Left lobe of liver (tissue), 2 donors: ENCODE measurements at places on chromosomes 16 and 17.
A peak's percentile ranks its signal among the peaks of the same experiment; 100 is the strongest.

DNA sequence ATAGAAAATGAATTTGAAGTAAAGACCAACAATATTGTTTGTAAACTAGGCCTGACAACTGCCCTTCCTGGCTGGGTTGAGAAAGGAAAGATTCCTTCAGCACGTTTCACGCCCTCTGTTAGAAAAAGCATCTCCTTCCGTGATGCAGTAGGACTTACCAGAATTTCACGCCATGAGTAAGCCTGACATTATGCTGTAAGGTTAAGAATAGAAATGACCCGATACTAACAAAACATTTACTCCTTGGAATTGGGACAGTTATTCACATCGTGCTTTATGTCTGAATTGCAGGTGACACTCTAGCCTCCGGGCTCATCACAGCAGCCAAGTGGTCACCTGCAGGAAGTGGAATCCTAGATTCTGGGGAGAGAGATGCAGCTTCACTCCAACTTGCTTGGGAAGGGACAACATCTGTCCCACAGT is 17.5 kb downstream of the MARCHF10 start:
- DNase-seq: no peak

GRCh38 chr16:50093607-50094539 is 28.1 kb downstream of the HEATR3 start:
- DNase-seq: peak; percentile 67

GRCh38 chr16:72927199-72928089 is 120.5 kb downstream of the ZFHX3 start:
- no peak for DNase-seq

GRCh38 chr17:48643697-48644012 is 17.5 kb upstream of the HOXB9 start:
- DNase-seq: no peak

- no peak for DNase-seq
Measured at GRCh38 chr16:53565296-53565863, 62.4 kb upstream of the AKTIP start.

DNA sequence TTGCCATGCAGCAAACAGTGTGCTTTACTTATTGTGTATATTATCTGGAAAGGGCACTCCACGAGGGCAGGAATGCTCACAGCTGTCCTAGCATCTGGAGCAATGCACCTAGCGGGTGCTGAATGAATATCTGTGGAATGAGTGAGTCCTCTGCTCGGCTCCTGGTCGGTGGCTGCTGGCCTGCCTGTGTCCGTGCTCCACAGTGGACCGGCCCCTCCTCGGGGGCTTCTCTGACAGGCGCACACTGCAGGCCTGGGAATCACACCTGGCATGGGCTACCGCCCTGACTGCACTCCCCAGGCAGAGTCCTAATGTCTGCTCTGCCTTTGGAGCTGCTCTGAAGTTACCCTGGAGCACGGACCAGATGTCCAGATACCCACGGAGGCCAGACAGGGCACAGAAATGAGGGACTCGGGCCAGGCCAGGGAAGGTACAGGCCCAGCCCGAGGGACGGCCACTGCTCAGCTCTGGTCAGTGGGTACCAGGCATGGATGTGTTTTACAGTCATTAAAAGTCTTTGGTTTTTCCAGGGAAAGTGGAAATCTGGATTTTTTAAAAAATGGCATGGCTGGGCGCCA is 21.1 kb upstream of the AKTIP start:
- DNase-seq: no peak

DNA sequence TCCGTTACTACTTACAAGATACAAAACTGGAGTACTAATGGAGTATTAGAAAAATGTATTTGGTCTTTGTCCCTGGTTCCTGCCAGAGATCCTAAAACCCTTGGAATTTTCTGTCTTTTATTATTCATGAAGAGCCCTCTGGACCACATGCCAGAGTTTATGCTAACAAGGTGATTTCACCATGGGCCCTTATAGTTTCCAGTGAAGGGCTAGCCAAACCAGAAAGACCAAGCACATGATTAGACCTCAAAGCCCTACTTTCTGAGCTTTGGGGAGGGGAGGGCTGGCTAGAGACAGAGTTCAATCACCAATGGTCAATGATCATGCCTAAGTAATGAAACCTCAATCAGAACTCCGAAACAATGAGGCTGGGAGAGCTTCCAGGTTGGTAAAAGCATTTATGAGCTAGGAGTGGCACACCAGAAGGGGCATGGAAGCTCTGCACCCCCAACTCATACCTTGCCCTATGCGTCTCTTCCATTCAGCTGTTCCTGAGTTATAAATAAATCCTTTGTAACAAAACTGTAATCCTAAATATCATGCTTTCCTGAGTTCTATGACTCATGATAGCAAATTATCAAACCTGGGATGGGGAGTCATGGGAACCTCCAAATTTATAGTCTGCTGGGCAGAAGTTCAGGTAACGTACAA is 10.4 kb downstream of the DCUN1D3 start:
- no peak for DNase-seq

- DNase-seq: peak; percentile 68
Measured at GRCh38 chr17:78127239-78127887, 1.2 kb downstream of the TMC6 start.

DNA sequence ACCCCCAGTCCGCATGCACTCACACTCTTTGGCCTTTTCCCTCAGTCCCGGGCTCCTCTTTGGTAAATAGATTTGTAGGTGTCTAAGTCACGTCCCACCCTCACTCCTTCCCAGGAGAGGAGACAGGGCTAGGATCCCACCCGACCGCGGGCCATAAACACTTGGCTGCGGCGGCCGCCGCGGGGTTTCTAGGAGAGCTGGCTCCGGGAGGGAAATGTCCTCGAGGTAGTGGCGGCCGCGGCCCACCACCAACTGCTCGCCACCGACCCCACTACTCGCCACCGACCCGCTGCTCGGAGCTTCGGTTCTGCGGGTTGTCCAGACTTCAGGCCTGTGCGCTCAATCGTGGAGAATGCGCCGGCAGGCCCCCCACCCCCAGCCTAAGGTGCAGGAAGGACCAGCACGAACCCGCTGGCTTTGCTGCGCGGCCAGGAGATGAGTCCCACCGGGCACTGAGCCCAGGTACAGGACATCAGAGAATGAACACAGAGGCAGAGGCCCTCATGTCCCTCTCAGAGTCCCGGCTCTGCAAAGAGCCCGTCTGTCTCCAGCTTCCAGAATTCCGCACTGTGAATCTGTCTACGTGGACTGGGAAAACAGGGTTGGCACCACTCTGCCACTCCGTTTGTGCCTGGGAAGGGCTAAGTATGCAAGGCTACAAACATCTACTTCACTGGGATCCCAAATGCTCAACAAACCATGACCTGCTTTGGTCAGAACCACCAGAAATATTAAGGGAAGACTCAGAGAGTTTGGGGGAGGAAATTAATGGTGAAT is 2.5 kb downstream of the PRAC2 start:
- DNase-seq: no peak

DNA sequence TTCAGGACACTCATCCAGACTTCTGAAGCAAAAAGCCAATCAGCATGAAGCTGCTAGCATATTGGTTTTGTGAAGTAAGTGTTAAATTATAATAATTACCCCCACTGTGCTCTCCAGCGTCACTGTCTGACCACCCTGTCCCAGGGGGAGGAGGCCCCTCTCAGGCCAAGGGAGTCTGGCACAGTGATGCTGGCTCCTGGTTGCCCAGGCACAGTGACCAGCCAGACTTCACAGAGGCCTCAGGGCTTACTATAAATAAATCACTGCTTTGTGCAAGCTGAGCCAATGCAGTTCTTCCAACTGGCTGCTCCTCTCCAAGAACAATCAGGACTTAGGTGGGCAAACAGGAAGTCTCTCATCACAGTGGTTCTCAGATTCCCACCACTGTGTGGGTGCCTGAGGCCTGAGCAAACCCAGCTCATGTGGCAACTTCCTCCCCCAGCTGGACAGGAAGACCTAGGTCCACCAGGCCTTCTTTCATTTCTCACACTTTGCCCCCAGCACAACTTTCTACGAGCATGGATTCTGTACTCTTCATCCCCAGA is 1.7 kb upstream of the DBNDD1 start:
- DNase-seq: no peak
